ENCODE measurements at places on chromosomes 2 and 18. TPM values are rescaled to one million over a fixed set of nuclear protein-coding genes. Genes with fewer than 3 reads are reported as not detected.

GRHL1 gene
- 0.38 TPM for total RNA-seq

CSRNP3 gene
- total RNA-seq, result not detected

TUBB6 gene
- 0.98 TPM for total RNA-seq

OXER1 gene
- not detected for total RNA-seq

MC4R gene
- total RNA-seq, result not detected

ERLEC1 gene
- total RNA-seq, result 14.7 TPM

CYS1 gene
- total RNA-seq, result not detected

PTH2R gene
- total RNA-seq, result not detected

SP5 gene
- not detected for total RNA-seq

RESP18 gene
- not detected for total RNA-seq

DYSF gene
- total RNA-seq, result 0.27 TPM

RAX gene
- total RNA-seq, result not detected

C18orf54 gene
- total RNA-seq, result 0.44 TPM

PLEKHA3 gene
- 20.3 TPM for total RNA-seq

NFATC1 gene
- total RNA-seq, result 107 TPM

SIGLEC15 gene
- total RNA-seq, result not detected

FHOD3 gene
- total RNA-seq, result not detected

SNX17 gene
- total RNA-seq, result 67.9 TPM

EFR3B gene
- 0.11 TPM for total RNA-seq

LRRC30 gene
- total RNA-seq, result not detected
